ENCODE measurements at places on chromosomes 5 and 9. TPM values are rescaled to one million over a fixed set of nuclear protein-coding genes. Genes with fewer than 3 reads are reported as not detected.

WDR38 gene
- not detected for total RNA-seq

ENHO gene
- not detected for total RNA-seq

MARVELD2 gene
- total RNA-seq: 28.6 TPM

NR6A1 gene
- 2.2 TPM for total RNA-seq

IFNA4 gene
- total RNA-seq: not detected

SETD9 gene
- 25.3 TPM for total RNA-seq

All from kidney epithelial cell (primary cell).